ENCODE measurements at places on chromosomes 1 and 21.

DNA sequence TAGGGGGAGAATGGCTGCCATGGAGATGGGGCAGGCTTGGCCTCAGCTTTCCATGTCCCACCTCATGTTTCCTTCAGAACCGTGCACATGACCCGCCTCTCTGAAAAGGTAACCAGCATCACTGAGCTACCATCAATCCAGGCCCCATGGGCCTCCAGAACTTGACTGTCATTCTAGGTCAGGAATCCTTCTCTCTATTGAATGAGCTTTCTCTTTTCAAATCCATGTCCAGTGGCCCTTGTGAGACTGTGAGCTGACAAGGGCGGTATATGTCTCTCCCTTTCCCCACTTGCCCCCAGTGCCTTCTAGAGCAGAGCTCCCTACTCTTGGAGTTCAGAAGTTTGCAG is 4.4 kb downstream of the CSRP1 start:
- no peak for DNase-seq

GRCh38 chr1:159828176-159828575 is 1.5 kb downstream of the SLAMF8 start:
- no peak for DNase-seq

- no peak for DNase-seq
These were observed 13.9 kb downstream of the TEX50 start for GRCh38 chr1:173648880-173649605.

DNA sequence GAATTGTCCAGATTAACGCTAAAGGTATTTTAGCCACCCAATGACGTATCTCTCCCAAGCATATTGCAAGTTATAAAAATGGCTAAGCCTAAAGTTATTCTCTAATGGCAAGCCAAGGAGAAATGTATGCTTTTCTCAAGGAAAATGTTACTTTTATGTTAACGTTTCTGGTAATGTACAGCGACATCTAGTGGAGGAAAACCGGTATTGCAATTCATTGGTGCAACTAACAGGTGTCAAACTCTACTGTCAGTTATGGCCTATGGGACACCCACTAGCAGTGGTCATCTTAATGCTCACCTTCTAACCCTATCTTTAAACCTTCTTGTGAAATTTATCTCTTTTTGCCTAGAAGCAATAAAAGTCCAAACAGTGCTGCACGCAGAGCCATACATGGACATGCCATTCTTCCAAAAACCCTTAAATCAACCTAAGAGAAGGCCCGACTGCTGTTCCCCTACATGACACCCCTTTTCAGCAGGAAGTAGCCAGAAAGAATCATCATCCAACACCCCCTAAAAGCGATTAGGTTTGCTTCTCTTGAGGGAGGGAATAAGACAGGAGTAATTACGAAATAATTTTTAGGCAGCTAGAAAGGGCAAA is 68.7 kb upstream of the LRIF1 start:
- peak; percentile 31 for DNase-seq

- no peak for DNase-seq
These were observed 1341.2 kb downstream of the PLA2G4A start for GRCh38 chr1:188169971-188170370.

- peak; percentile 95 for DNase-seq
These were observed 180.9 kb downstream of the PRDM16 start for GRCh38 chr1:3249631-3250501.

- no peak for DNase-seq
These were observed 660.7 kb downstream of the PTPRU start for GRCh38 chr1:29896791-29897714.

- no peak for DNase-seq
These were observed 4.0 kb downstream of the DIRAS3 start for GRCh38 chr1:68046423-68046822.

GRCh38 chr1:38834221-38834782 is 25.3 kb downstream of the RRAGC start:
- no peak for DNase-seq

DNA sequence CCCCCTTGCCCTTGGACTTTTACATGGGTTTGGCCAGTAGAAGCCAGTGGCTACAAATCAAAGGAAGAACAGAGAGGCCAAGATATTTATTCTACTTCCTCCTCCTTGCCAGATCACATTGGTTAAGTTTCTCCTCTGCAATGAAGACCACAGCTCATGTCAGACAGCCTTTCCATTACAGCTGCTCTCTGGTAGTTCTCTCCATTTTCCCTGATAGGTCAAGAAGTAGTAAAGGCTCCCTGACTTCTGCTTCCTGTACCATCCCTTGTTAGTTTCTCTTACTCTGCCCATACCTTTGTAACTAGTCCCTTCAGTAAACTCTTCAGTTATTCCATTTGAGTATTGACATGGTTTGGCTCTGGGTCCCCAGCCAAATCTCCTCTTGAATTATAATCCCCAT is 27.8 kb downstream of the NME7 start:
- no peak for DNase-seq

- no peak for DNase-seq
These were observed 37.0 kb upstream of the TMEM52 start for GRCh38 chr1:1956101-1956500.

GRCh38 chr21:14251336-14251735 is 35.4 kb downstream of the RBM11 start:
- DNase-seq: no peak

DNA sequence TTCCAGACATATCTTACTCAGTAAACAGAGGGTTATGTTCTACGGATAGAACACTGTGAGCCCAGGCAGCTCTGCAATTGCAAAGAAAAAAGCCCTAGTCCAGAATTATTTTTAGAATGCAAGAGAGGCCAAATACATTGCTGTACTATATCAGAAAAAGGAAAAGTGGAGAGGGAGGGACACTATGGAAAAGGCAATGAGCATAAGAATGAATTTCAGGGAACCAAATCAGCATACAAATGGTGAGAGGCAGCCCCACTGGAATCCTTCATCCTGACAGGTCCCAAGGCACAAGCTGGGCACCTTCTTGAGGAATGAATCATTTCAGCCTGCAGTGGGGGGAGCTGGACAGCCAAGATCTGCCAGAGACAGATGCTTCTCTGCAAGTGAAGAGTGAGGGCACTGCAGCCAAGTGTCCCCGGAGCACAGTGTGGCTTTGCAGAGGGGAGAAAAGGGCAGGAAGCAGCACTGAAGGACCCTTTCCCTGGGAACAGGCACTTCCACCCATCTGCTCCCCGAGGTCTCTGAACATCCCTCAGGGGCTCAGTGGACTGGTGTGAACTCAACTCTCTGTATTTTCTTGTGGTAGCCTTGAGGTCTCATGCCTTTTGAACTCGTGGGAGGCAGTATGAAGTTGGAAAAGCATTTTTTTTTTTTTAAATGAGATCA is 115.6 kb downstream of the XCL2 start:
- no peak for DNase-seq

DNA sequence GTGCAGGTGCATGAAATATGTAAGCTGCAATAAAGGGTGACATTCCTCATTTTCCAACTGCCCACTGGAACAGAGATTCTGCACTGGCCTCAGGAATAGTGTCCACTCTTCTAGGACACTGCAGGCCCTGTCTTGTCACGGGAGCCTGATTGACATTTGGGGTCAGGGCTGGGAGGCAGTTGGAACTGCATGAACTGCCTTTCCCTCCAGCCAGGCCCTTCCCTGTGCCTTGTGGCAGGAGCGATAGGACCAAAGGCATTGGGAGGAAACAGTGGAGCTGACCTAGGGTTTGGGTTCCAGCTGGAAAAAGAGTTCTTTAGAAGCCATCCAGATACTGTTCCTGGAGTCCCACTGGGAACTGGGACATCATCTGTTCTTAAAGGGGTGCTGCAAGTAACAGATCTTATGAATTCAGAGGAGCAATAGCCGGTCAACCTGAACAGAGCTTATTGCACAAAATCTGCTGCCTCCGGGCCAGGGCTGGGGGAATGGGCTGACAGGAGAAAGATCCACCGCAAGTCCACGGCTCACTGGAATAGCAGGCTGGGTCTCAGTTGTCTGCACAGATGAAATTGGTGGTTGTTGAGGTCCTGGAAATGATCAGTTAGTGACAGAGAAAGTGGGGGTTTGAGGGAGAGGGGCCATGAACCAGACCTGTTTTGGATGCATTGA is 451.7 kb downstream of the CAMTA1 start:
- no peak for DNase-seq
